NCI-H187 (cell line): ENCODE measurements at places on chromosomes 5 and 9.

GRCh38 chr9:120394058-120394669 lies 185.8 kb downstream of the CDK5RAP2 start:
- no peak for DNase-seq

GRCh38 chr9:112914524-112914923 lies 23.8 kb upstream of the SLC46A2 start:
- DNase-seq: no peak

GRCh38 chr5:107971846-107972245 lies 301.1 kb upstream of the EFNA5 start:
- no peak for DNase-seq

DNA sequence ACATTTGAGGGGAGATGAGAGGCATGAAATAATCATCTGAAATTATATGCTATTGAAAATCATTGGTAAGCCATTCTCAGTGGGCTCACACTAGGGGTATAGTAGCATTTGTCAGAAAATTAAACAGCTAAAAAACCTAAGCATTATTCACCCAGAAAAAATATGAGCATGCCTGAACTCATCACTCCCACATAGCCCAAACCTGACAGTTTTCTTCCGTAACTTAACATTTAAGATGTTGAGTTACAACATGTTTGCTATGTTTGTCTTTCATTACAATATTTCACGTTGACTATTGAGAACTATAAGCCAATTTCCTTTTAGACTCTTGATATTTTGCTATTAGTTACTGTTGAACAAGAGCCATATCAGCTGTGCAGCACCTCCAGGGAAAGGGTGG lies 23.5 kb upstream of the GHR start:
- DNase-seq: no peak

GRCh38 chr5:12615141-12615820 lies 711.0 kb upstream of the CTNND2 start:
- no peak for DNase-seq

DNA sequence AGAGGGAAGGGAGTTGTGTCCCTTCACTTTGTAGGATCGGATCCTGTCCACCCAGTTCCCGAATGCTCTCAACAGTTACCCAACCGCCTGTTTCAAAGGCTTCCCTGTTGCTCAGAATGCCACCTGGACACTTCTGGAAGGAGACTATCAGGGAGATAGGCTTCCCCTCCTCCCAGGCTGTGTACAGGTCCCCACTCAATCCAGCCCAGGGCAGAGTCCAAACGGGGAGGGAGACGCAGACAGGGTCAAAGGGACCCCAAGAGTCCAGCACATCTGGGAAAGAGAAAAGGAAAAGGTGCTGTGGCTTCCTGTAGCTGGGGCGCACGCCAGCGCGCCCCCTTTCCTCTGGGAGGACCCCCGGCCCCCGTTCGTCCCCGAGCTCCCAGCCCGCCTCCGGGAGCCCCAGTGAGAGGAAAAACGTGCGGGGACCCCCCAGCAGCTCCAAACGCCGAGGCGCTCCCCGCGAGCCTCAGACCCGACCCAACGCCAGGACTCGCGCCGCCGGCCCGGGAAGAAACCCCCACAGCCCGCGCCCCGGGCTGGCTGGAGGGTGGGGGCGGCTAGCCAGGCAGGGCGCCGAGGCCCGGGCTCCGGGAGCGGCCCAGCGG lies 640 bp downstream of the SURF4 start:
- DNase-seq: no peak

DNA sequence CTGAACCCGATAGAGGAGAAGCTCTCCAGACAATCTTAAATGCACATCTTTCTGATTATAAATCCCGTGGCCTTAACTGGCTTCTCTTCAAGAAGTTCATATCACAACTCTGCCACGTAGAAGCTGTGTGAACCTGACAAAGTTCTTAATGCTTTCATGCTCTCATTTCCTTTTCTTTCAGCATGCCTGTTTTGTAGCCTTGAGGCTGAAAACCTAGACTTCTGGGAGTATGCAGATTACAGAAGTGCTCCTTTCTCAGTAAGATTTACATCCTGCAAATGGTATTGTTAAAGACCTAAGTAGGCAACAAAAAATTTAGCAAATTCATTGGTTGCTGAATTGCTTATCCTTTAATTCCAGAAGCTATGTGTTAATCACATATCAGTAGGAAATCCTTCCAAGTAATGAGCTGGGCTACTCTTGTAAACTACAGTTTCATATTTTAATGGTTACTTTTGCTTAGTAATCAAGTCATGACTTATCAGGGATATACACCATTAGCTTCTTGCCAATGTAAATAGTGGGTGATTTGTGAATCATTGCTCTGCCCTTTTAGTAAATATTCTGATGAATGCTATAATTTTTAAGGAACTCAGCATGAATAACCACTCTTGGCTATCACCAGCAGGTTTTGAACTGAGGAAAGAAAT lies 334.7 kb downstream of the FBXL7 start:
- DNase-seq: no peak

GRCh38 chr9:36486329-36486932 lies 86.3 kb upstream of the MELK start:
- DNase-seq: no peak

DNA sequence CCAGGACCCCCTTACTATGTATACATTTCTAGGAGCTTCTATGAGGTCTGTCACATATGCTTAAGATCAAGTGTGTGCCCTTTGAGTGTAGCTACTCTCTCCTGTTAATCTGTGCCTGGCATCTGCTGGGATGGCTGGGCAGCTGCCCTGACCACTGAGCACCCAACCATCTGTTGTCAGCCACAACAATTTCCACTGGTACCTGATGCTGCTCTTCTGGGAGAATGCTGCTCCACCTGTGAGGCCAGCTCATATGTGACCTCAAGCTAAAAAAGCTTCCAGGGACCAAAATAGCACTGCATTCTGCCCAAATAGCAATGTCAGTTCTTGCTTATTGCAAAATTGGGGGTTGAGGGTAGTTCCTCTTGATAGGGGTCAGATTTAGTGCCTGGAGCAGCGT lies 595.6 kb downstream of the RAB3C start:
- no peak for DNase-seq

DNA sequence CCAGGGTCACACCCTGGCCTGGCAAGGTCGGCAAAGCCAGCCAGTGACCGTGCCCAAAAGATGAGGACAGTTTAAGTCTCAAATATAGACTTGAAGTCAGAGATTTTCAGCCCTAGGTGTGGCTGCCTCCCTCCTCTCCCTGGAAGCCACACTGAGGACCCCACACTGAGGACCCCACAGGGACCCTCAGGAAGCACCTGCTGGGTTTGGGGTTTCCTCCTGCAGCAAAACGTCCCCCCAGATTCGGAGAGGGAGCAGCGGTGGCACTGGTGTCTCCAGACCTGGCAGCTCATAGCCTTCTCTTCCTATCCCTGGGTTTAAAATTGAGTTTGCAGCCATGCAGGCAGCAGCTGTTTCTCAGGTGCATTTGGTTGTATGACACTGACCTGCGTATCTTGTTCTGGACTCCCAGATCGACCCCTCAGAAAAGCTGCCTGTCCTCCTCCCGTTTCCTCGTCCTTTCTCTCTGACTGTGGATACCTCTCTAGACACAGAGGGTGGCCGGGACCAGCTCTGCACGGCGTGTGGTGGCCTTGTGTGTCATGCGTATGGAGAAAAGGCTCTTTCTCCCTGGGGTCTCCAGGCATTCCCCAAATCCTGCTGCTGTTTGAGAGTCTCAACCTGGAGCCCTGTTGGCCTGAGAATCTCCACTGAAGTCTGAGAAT lies 36.6 kb downstream of the MRPL36 start:
- DNase-seq: no peak

DNA sequence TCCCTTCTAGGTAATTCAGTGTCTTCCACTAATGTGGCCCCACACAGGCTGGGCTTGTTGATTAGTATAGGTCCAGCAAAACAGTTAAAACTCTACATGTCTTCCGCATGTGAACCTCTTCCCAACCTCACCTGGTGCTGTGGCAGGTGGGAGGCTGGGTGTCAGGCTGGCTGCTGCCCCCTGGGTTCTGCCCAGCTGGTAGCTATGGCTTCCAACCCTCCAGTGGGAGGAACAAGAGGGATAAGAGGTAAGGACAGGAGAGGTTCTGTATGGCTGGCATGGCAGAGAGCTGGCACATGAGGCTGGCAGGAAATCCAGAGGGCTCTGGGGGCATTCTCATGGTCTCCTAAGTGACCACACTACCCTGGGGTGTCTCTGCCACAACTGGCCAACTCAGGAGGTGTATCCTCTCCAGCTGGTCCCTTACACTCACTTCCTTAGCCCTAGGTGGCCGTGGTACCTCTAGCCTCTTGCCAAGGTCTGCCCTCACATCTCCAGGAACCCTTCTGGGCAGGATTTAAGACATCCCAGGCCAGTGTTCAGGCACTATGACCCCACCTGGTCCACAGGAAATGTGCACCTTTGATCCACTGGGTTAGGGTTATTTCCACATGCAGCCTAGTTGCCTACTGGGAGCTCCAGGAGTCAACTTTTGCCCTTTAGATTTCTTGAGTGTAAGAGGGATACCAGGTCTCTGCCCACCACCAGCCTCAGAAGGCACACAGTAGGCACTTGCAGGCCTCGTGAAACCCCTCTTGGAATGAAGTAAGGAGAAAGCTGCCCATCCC lies 41.7 kb downstream of the AHRR start:
- no peak for DNase-seq
